ENCODE measurements at places on chromosomes 4 and X.

GRCh38 chr4:22363787-22364186 lies 152.1 kb downstream of the ADGRA3 start:
- no peak for DNase-seq

DNA sequence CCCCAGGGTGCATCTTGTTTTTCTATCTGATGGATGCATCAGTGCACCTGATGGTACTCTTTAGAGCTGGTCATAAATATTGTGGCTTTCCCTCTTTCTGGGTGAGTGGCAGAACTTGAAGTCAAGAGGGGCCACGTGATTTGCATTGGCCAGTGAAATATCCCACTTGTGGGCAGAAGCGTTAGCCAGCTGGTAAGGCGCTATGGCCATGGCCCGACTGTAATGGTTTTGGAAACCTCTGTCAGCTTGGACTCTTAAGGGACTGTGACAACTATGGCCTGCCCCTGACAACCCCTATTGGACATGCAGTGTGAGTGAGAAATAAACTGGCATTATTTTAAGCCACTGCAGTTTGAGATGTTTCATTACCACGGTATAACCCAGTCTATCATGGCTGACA lies 72.8 kb downstream of the SEL1L3 start:
- DNase-seq: no peak

DNA sequence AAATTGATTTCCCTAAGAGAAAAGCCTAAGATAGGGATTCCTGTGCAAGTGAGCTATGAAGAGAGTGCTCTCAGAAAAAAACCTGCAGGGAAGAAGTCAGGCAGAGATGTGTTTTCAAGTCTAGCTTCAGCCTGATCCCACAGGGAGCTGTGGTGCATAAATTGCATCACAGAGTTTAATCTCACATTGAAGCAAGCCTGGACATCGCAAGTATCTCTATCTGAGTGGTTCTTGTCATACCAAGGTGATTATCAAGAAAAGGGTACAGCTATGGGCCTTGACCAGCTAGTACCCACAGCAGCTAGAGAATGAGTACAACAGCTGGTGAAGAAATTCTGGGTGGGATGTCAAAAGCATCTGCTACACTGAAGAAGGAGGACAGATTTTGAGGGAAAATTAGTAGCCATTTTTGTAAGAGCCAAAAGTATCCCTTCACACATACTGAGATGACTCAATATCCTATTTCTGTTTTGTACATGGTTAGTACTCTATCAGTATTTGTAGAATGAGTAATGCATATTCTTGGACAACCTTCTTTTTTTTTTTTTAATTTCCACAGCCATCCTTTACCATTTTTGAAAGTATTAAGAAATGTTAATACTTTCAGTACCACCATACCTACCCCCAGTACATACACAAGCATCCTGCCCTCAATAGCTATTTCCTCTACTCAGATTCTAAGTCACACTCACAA lies 708.9 kb downstream of the IL1RAPL1 start:
- no peak for DNase-seq

GRCh38 chr4:22677780-22678179 lies 15.0 kb upstream of the GBA3 start:
- DNase-seq: no peak

DNA sequence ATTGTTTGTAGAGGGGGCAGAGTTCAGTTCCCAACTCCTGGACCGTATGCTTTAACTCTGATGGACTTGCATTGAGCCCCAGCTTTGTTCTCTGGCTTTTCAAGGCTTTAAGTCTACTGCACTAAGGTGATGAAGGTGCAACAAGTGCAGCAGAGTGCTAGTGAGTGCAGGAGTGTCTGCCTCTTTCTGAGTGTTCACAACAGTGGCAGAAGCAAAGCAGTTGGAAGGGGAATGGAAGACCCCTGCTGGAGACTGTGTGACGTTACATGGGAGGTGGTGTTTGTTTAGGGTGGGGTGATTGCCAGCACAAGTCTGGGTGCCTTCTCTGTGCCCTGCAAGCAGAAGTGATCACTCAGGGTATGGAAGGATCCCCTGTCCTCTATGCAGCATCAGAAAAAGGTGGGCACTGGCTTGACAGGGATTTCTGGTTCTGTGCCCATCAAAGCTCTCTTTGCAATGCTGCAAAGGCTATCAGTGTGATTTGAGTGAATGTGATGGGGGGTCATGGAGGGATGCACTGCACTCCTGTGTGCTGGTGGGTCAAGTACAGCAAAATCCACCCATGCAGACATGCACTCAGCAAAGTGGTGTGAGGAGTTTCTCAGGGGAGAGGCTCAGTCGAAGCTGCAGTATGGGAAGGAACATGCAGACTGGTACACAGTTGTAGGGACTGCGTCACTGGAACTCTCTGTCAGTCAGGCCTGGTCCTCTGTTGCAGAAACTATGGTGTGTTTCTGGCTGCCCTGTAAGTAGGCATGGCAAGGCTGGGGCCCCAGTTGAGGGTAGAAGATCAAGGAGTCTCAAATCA lies 70.9 kb upstream of the UGT2B7 start:
- no peak for DNase-seq

All from NCI-H2171 (cell line).